ENCODE measurements at places on chromosomes 1 and 21.

GRCh38 chr1:14339288-14339687 is 259.2 kb upstream of the KAZN start:
- DNase-seq: no peak

DNA sequence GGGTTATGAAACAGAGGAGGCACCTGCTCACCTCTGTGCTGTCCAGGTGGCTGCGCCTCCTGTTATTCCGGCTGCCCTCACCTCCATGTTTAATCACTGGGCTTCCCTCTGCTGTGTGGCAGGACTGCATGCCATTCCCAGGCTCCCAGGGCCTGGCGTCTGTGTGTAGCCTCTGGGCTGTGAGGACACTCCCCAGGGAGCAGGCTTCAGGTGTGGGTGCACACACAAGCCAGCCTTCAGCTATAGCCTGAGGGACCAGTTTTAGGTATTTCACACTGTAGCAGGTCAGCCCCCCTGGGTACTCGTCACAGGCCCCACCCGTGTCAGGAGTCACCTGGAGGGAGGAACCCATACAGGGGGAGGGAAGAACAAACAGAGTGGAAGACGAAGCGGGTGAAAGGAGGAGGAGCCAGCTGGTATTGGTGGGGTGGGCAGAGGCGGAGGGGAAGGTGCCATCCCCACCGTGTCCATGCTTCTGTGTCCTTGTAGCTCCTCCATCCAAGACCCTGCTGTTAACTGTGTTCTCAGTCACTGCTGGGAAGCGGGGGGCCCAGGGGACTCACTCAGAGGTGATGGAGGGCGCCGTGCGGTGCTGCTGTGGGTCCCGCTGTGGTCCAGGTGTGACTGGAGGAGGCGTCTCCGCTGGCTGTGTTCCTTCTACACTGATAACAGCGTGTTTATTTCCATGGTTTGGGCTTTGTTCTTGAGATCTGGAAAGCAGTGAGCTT is 158.6 kb downstream of the PGBD5 start:
- no peak for DNase-seq

DNA sequence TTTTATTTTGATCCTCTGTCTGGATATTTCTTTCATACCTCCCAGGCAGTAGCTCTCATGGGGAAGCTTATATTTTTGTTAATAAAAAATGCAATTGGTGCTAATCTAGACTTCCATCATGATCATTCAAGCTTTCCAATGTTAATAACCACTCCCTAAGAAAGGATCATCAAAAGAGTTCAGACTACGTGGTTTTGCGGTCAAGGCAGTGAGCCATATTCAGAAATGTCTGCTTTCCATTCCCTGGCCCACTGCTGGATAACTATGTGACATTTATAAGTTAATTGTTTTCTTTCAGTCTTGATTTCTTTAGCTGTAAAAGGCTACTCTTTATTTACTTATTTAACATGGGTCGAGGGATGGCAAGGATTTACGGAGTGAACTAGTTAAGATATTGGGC is 414.6 kb downstream of the LMO4 start:
- no peak for DNase-seq

DNA sequence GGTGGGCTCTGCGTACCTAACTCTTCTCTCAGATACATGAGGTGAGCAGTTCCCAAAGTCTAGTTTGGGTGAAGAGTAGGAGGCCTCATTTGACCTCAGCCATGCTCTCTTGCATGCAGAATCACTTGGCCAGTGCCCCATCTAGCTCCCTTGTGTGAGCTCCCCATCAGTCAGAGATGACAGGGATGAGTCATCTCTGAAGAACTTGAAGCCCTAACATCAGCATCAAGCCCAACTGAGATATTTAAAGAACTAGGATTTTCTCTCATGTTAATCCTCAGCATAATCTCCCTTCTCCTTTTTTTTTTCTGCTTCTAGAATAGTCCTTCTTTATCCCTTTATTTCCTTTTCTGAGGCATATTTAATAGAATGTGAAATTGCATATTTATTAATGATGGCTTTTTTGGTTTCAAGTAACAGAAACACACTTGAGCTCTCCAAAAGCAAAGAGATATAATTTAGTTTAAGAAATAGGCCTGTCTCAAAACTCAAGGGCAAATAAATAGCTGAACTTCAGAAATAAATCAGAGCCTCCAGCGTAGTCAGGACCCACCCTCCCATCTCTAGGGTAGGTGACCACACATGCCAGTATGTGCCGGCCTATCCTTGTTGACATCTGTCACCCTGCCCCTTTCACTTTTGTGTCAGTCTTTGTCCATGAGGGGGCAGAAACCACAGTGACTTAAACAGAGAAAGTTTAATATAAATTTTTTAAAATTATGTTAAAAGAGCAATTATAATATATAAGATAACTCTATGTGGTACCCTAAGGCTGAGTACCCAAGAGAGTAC is 112.3 kb downstream of the TSEN15 start:
- no peak for DNase-seq

- no peak for DNase-seq
These were observed 1.1 kb downstream of the KCNJ9 start for GRCh38 chr1:160082487-160082886.

DNA sequence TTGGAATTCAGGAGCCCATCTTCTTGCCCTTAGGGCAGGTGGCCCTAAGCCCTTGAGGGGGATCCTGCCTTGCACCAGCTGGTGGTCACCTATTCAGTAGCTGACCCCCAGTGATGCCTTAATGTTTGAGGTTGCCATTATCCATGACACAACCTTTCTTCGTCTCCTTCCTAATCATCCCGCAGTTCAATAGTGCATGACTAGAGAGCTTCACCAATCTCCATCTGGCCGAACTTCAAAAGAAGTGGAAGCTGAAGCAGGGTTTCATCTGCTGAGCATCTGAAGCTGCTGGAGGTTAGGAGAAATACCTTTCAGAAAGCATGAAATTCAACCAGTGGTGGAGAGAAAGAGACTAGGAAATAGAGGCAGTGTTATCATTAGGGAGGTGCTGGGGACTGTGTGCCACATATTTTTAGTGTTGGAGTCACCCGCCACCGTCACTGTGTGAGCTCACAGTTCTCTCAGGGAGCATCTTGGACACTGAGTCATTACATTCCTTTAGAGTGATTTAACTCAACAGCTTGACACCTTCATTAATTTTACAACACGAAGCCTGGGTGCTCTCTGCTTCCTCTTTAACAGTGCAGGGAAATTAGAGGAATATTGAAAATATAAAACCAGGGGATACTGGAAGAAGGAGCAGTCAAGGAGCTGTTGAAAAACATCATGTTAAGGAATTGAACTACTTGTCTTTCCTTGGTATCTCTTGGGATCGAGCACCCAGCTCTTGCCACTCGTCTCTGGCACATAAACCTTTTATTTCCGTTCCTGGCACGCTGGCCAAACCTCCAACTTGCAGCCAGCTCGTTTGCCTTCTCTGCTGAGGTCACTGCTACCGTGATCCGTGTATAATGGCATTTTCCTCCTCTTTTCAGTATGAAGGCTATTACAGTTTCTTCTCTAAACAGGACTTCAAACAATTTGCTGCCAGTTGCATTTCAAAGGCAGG is 53.6 kb downstream of the PEX14 start:
- no peak for DNase-seq

DNA sequence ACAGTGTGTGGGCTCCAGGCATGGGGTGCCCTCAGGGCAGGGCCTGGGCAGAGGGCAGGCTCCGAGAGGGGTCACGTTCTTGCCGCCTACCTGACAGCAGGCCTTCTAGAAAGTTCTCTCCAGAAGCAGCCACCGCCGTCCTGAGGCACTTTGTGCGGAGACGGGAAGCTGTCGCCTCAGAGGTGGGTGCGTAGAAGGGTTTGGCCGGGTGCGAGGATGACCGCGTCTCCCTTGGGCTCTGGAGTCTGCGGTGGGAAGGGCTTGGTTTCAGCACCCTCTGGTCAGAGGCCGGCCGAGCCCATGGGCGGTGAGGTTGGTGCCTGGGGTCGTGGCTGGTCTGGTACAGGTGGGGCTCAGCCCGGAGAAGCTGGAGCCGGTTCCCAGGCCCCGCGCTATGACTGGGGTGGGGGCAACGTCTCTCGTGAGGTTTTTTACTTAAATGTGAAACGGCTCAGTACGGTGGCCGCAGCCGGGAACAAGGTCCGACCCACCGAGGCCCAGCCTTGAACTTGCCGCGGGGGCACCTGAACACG is 10.1 kb upstream of the TTLL10 start:
- no peak for DNase-seq

Data from NCI-H2081 treated with DMSO at 0.1 percent for 48 hours (cell line).